ENCODE measurements at places on chromosomes 6 and 20.

DNA sequence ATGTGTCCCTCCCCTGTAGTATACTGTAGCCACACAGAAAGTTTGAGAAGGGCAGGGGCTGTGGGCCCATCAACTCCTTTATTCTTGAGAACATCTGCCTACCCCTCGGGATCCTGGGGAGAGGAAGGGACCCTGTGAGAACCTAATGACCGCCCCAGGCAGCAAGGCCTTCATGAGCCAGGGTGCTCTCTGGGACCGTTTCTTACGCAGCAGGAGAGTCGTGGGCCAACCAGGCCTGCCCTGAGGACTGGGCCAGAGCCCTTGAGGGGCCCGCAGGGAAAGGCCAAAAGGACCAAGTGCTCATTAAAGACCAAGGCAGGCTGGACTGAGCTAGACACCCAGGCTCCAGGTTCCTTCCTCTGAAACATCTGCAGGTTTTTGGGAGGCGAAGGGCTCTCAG is 5.2 kb downstream of the SGK2 start:
- DNase-seq, result no peak

DNA sequence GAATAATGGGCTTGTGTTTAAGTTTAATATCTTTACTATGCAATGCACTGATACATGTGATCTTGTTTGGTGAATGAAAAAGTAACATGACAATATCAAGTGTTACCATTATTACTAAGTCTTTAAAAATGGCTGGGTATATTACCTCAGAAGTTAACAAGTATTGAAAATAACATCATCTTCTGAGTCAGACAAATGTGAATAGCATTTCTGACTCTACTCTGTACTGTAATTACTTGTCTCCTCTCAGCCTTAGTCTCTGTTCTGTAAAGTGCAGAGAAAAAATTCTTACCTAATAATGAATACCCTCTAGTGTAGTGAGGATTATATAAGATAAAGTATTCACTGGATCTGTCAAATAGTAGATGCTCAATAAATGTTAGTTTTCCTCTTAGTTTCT is 47.0 kb upstream of the GCLC start:
- no peak for DNase-seq

- no peak for DNase-seq
These were observed 30.2 kb downstream of the RRBP1 start for GRCh38 chr20:17651760-17652388.

GRCh38 chr6:54255886-54256285 is 52.4 kb upstream of the TINAG start:
- no peak for DNase-seq

- DNase-seq, result no peak
These were observed 221.6 kb downstream of the OGFRL1 start for GRCh38 chr6:71510057-71510713.

GRCh38 chr20:49132995-49133478 is 55.1 kb downstream of the STAU1 start:
- peak; percentile 19 for DNase-seq

DNA sequence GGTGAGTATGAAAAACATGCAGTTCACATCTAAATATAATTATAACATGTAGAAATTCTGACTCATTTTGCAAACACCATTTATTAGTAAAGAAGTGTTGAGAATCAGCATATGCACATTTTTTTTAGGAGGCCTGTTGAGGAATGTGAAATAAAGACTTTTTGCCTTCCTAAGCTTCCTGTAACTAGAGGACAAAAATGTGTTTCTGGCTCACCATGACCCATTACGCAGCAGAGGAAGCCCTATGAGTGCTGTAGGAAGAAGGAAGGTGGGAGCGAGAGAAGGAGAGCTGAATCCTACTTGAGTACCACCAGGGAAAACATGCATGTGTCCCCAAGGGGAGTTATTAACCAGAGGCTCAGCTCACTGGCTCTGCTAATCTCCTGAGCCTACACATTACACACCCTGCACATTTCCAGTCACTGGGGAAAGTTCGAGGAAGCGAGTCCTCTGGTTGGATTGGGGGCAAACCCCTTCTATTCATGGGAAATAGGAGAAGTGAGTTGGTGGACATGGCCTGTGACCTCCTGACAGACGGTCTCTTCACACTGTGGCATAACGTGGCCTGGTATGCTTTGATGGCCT is 540.5 kb upstream of the JAG1 start:
- no peak for DNase-seq

GRCh38 chr6:149888093-149888492 is 9.8 kb downstream of the RAET1E start:
- no peak for DNase-seq

DNA sequence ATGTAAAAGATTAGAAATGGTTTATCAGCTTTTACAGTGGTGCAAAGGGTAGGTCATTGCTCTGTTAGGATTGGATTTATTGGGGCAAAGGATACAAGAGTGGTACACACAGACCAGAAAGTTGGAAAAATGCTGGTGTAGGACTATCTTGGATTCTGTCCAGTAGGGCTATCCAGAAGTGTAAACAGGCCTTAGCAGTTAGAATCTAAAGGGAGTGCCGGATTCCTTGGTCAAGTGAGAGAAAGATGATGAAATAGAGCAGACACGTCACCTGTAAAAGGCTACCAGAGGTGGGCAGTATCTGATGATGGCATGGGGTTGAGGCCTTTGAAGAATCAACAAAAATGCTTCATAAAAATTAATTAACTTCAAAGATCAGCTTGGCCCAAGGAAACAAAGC is 975.9 kb downstream of the KIF16B start:
- DNase-seq, result no peak

DNA sequence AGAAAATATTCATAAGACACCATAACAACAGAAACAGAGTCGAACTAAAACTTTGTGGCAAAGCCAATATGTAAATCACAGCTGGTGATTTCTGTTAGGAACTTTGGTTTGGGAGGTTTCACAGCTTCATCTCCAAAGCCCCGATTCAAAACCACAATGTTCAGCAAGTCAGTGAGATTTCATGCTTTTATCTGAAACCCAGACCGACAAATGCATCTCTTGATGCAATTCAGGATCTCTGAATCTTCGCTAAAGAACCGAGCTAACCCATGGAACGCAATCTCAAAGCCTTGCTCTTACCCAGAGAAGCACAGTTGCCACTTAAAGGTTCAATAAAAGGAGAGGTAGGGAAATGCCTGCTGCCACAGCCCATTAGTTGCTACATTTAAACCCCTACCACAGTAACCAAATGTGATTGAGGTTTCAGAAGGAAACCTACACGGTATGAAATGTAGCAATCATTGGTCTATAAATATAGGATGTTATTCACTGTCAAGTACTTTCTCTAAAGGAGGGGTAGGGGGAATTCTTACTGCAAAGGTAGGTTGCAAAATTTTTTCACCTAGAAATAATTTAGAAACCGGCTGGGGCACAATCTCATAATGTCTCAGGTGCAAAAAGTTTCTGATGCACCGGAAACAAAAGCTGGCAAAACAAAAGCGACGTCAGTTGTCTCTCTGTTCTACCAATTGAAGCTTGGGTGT is 381.0 kb upstream of the ARID1B start:
- DNase-seq, result no peak

GRCh38 chr6:6884193-6884627 is 223.6 kb upstream of the RREB1 start:
- no peak for DNase-seq

GRCh38 chr6:8000188-8000596 is 64.0 kb downstream of the BLOC1S5 start:
- DNase-seq, result no peak

DNA sequence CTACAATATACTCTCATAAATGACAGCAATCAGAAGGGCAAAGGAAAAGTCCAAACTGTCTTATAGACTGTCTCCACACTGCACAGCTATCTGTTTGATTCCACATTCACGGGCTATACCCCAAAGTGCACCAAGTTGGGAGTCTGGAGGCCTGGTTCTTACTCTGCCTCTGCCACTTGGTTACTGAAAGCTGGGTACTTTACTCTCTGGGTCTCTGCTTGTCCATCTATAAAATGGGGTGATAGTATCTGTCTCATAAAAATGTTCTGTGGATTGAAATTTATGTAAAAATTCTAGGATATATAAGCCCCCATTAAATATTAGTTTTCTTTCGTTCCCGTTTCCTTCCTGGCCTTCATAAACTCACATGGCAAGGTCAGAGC is 86.5 kb downstream of the CD164 start:
- DNase-seq, result no peak

DNA sequence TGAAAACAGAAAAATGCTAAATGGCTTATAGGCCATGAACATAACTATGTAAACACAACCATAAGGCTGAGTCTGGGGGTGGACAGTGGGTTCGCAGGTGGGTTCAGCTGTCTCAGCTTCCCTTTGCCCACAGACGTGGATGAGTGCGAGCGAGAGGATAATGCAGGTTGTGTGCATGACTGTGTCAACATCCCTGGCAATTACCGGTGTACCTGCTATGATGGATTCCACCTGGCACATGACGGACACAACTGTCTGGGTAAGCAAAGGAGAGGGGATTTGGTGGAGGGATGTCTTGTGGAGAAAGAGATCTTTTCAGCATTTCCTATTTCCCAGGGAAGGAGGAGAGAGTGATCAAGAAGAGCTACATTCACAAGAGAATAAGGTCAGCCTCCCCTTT is 14.7 kb downstream of the SCUBE3 start:
- DNase-seq, result no peak

DNA sequence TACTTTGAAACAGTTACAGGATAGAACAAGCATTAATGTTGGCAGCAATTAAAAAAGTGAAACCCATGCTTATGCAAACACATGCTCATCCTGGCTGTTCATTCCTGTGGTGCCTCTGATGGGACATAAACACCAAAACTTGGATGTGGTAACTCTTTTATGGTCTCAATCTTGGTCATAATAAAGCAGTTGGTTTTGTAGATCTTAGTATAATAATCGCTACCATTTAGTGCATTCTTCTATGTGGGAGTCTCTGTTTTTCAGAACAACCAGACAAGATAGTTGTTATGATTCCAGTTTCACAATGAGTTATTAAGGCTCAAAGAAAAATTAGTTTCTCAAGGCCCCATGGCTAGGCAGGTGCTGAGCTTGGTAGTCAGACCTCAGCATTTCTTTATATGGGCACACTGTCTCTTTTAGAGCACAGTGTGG is 184.0 kb downstream of the UTRN start:
- no peak for DNase-seq

GRCh38 chr6:7566617-7567173 is 23.3 kb upstream of the SNRNP48 start:
- no peak for DNase-seq

GRCh38 chr6:47650553-47651432 is 47.6 kb upstream of the ADGRF4 start:
- no peak for DNase-seq

GRCh38 chr20:19495905-19496703 is 262.0 kb upstream of the RIN2 start:
- DNase-seq, result no peak

- DNase-seq, result no peak
These were observed 337.2 kb downstream of the SMOC2 start for GRCh38 chr6:168778201-168778600.

DNA sequence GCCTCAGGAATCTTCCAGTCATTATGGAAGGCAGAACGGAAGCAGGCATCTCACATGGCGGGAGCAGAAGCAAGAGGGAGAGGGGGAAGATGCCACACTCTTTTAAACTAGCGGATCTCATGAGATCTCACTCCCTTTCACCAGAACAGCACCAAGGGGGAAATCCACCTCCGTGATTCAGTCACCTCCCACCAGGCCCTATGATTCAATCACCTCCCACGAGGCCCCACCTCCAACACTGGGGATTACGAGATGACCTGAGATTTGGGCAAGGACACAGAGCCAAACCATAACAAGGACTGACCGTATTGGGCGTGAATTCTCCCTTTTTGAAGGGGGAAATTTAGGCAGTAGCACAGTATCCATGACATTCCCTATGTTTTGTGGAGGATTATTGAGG is 88.8 kb downstream of the TMEM170B start:
- no peak for DNase-seq

DNA sequence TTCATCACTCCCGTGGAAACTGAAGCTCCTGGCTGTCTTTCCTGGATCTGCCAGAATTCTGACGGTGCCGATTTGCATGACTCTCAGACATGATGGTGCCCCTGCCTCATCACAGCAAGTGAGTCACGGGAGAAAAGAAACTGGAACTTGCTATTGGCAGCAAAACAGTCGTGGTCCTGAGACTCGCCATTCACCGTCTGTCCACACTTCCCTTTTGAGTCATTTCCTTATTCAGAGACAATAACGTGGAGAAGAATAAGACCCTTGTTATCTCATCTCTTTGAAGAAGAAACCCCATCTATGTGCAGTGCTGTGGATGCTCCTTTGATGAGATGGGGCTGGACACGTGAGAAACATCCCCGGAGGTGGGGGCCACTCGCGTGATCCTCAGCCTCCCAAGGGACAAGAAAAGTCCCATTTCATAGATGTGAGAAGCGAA is 4.2 kb downstream of the GPR31 start:
- no peak for DNase-seq

DNA sequence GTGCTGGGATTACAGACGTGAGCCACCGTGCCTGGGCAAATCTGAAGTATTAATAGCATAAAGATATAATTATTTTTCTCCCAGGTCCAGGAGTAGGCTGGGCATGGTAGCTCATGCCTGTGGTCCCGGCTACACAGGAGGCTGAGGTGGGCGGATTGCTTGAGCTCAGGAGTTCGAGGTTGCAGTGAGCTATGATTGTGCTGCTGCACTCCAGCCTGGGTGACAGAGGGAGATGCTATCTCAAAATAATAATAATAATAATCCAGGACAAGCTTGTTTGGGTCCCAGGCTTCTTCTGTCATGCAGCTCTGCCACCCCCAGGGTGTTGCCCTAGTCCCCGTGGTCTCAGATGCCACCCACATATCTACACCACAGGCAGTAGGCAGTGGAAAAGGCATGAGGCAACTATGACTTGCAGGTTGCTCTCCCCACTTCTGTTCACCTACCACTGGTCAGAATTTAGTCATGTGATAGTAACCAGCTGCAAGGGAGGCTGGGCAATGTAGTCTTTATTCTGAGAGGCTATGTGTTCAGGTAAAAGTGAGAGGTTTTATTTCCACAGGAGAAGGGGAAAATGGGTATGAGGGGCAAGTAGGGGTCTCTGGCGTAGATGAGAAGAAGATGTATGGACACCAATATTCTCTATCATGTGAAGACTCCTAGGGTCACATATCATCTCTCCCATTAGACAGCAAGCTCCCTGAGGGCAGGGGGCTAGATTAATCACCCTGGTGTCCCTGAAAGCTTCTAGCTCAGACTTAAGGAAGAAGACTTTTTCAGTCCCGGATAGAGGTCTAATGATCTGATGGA is 25.7 kb downstream of the TCF15 start:
- DNase-seq, result no peak

DNA sequence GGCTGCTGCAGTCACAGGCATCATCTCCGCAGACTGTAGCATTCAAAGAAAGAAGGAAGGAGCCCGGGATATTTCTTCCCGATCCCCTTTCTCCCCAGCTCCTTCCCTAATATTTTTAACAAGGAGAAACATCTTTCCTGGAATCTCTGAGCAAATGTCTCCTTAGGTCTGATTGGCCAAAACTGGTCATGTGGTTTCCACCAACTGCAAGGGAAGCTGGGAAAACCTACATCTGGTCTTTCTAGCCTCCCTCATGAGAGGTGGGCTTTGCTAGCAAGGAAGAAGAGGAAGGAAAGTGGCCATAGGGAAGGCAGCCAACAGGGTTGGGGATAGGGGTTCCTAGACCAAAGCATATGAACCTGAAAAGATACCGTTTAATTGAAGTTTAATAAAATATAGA is 35.1 kb downstream of the PDRG1 start:
- no peak for DNase-seq
